ENCODE measurements at places on chromosomes 1 and 21.

- no peak for DNase-seq
These were observed 9.0 kb downstream of the GSTM5 start for GRCh38 chr1:109721042-109721441.

GRCh38 chr1:148333875-148334338, 149.2 kb downstream of the PPIAL4G start:
- DNase-seq: no peak

- DNase-seq: no peak
These were observed 43.5 kb downstream of the PAFAH2 start for GRCh38 chr1:25954282-25954938.

DNA sequence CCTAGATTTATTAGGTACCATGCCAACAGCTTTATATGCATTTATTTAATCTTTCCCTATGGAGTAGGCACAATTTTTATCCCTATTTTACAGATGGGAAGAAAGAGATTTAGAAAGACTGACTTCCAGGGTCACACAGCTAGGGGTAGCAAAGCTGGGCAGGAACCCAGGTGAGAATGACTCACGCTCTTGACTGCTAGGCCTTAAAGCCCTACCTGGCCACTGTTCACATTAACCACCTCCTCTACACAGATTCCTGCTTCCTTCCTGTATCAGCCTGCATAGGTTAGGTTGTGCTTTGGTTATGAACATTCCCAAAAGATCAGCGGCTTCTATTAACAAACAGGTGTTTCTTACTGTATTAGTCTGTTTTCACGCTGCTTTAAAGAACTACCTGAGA, 53.2 kb downstream of the DNAJC6 start:
- no peak for DNase-seq

DNA sequence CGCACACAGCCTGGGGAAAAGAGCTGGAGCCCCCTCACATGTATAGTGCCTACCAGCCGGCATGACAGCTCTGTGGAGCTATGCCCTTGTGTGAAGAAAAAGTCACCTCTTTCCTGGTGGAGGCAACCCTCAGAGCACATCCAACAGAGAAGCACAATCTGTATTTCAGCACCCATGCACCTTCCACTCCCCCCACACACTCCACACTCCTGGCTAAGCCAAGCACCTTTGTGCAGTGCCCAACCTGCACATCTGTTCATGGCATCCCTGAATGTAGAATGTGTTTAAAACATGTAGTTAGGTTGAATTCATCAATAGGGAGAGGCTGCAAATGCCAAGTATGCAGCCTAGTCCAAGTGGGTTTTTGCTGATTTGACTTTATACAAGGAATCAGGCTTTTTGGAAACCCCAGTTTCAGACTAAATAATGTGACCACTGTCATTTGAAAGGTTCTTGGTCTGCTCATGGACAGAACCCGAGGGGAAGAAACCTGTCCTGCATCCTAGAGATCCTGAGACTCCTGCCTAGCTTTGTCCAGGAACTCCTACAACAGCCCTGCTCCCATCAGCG, 197.1 kb downstream of the TOMM20 start:
- DNase-seq: no peak

- DNase-seq: no peak
These were observed 59.3 kb downstream of the MAN1C1 start for GRCh38 chr1:25675729-25676476.

DNA sequence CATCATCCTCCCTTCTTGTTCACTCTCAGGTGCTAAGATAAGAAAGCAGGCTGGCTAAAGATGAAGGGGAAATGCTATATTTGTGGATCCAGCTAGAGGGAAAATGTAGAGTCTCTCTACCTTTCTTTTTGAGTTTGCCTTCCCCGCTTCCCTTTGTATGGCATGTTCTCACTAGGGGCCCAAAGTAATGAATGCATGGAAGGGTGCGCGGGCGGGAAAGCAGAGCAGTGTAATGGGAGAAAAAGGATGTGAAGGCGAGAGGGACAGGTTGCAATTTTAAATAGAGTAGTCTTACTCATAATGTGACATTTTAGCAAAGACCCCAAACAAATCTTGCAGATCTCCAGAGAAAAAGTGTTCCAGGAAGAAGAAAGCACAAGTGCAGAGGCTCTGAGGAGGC, 105.1 kb upstream of the ATP1B1 start:
- no peak for DNase-seq

DNA sequence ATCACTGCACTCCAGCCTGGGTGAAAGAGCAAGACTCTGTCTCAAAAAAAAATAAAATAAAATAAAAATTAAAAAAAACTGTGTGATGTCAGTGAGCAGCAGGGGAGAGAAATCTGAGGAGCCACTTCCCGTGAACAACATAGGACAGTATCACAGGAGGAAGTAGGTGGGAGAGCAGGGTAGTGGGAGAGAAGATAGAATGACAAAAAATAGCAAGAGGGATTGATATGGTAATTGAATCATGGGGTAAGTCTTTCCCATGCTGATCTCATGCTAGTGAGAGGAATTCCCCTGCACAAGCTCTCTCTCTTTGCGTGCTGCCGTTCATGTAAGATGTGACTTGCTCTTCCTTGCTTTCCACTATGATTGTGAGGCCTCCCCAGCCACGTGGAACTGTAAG, 81.6 kb upstream of the PBX1 start:
- no peak for DNase-seq

DNA sequence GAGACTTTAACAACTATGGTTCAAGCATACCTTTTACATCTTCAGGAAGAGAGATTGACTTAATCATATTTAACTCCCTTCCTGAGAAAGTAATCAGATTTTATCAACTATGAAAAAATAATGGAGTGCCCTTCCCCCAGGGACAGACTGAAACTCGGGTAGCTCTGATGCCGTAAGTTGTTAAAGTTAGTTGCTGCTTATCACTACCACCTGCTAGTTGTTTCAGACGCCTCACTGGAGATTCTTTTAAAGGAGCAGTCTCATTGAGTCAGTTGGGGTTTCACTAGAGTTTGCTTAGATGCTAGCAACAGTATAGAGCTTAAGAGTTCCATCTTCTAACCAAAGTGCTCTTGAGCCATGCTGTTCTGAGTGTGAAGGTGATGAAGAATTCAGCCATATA, 17.0 kb upstream of the TRAF5 start:
- no peak for DNase-seq

Data from right renal cortex interstitium (tissue), 3 donors.